Fibroblast of lung (primary cell): ENCODE measurements at places on chromosomes 3 and 15.
A peak's percentile ranks its signal among the peaks of the same experiment; 100 is the strongest.

DNA sequence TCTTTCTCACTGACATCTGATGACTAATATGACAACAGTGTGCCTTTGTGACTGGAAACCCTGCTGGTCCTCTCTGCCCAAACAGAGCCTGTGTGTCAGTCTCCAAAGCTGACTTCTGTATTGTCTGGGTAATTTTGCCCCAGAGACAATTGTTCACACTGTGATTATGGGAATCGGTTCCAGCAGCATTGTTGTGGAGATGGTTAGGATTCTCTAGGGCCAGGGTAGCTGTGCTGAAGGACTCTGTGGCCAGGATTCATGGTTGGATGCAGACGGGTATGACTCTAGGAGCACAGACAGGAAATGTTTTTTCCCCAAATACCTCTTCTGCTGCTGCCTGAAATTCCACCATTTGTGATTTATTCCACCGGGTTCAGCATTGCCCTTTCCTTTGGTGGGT, 57.5 kb upstream of the ITGA11 start:
- DNase-seq: no peak

DNA sequence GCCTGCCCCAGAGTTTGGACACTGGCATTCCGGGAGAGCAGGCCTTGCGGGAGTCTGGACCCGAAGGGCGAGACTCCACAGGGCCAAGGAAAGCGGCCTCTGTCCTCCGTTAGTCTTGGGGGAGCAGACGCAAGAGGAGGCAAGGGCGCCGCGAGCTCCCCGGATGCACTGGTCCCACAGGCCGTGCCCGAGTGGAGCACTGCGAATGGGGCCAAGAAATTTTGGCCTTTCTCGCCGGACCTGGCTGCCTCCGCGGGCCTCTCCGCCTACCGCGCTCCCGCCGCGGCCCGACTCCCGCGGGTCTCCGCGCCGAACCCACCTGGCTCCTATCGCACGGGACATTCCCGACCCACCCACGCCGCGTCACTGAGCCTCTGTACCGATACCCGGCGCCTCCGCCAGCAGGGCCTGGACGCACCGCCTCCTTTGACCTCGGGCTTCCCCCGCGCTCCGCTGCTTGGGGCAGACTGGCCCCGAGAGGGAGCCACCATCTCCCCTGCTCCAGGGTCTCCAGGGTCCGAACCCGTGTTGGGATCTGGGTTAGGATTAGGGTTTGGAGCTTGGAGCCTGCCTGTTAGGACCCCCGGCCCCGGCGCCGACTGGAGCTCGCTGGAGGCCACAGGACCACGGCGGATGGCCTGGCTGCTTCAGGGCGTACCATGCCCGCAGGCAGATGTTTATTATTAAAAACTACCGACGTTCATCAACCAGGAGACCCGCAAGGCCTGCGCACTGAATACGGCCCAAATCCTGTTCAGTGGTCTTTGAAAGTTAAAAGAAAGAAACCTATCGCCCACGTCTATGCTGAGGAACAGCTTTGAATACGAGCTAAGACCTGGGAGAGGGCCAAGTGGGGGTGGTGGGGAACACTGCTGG, 11.7 kb downstream of the SHOX2 start:
- DNase-seq: no peak

GRCh38 chr3:168407381-168407780, 311.7 kb upstream of the GOLIM4 start:
- DNase-seq: no peak

DNA sequence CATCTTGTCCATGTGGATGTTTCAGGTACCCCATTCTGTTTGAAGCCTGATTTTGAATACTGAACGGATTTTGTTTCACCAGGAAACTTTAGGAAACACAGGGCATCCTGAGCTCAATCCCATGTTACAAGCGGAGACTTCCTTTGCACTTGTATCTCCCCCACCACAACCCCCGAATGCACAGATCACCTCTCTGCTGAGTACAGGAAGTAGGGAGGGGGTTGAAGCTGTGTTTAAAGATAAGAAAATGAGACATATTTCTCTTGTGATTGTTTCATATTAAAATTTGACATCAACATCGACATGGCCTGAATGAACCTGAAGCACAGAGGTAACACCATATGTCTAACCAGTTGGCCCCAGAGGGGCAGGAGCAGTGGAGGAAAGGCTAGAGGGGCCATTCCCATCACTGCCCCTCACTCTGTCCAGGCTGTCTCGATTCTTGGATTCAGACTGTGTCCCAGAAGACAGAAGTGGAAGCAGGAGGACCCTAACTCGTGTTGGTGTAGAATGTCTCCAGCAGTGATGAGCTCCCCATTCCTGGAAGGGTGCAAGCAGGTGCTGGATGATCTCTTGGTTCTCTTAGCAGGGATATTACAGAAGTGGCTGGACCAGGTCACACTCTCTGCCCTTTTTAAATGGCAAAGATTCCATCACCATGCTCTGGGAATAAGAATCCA, 59.6 kb upstream of the IQSEC1 start:
- DNase-seq: no peak

DNA sequence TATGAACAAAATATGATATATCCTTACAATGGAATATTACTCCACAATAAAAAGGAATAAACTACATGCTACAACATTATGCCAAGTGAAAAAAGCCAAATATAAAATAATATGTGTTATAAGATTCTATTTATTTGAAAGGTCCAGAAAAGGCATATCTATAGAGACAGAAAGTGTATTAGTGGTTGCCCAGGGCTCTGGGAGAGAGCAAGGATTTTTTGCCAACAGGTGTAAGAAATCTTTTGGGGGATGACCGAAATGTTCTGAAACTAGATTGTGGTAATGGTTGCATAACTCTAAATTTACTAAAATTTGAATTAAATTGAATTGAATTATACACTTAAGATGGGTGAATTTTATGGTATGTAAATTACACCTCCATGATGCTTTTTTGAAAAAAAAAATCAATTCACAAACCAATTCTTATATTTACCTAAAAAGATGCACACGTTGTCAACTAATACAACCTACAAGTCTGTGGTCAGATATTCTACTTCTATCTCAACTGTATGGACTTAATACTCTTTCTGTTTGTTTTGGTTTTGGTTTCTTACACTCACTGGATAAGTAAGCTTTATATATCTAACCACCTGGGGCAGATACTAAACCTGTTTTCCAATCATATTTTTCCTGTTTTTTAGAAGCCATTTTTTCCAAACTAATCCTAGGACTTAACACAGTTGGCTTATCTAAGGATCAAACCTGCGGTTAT, 75.8 kb downstream of the FBN1 start:
- DNase-seq: no peak

DNA sequence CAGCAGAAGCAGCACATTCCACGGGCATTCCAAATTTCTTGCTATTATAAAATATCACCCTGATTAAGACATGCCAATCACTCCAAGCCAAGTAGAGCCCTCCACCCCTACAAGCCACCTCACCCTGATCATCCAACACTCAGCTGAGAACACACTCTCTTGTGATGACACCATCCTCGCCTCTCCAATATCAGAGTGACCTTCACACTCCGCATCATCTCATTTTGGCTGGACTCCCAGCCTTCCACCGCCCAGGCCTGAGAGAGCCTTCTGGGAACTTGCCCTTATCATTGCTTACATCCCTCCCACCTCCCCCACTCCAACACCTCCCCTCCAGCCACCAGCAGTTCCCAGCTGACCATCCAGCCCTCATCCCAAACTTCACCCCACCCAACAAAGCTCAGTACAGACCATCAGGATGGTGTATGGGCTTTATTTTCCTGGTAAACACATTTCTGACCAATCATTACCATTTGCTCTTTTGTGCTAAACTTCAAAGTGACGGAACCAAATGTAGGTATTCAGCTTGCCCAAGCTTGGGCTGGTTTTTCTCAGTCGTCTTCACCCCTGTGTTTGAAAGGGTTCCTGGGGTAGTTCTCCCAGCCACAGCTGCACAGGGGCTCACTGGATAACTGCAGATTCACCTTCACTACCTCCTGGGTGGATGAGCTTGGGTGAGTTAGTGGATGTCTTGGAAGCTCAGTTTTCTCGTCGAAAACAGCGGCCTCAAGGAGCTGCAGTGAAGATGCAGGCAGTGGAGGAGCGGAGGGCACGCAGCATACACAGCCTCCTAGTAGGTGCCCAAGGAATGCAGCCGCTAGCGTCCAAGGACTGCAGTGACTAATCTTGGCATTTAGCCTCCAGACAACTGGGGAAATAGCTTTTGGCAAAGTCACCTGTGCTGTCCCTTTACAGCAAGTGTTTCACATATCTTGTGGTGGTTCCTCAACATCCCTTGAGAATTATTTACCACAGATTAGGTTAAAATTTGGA, 115.1 kb downstream of the LIPC start:
- DNase-seq: peak; percentile 84

- no peak for DNase-seq
Measured at GRCh38 chr3:145533696-145534095, 627.3 kb downstream of the PLOD2 start.

- peak; percentile 96 for DNase-seq
Measured at GRCh38 chr3:10015461-10015904, 10.8 kb upstream of the FANCD2 start.

DNA sequence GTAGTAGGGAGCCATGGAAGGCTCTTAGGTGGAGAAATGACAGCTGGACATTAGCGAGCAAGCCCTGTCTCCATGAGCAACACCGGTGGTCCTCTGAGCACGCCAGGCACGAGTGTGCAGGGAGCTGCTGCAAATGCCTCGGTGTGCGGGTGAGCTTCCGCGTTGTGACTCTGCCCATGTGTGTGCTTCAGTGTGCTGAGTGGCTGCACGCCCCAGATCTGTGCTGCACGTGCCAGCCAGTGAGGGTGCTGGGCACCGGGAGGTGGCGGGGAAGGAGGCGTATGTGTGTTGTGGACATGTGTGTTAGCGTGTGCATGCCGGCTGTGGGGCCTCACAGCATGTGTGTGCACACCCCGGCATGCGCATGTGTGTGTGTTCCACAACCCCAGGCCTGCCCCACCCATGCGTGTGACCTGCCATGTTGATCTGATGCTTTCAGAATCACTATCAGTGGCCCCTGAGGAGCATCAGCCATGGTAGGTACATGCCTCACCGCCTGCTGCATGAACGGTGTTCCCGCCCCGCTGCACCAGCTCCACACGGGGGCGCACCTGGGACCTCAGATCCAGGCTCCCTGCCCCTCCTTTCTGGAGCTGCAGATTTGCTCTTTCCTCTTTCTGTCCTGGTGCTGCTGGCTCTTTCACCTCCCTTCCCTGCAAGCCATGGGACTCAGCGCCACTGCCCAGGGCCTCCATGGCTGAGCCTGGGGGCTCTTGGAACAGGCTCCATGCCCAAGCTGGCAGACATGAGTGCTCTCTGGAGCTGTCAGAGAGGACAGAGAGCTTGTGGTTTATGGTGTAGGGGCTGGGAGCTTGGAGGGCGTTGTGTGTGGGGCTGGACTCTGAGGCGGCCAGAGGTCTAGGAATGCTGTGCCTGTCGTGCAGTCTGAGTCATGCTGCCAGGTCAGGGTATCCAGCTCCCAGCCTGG, 169.4 kb downstream of the TBC1D2B start:
- DNase-seq: peak; percentile 46

- no peak for DNase-seq
Measured at GRCh38 chr3:13894096-13894806, 14.4 kb upstream of the WNT7A start.

GRCh38 chr3:157581371-157581770, 78.2 kb upstream of the VEPH1 start:
- DNase-seq: peak; percentile 29
